Choroid plexus epithelial cell (primary cell): ENCODE measurements at places on chromosomes 5 and 9.

DNA sequence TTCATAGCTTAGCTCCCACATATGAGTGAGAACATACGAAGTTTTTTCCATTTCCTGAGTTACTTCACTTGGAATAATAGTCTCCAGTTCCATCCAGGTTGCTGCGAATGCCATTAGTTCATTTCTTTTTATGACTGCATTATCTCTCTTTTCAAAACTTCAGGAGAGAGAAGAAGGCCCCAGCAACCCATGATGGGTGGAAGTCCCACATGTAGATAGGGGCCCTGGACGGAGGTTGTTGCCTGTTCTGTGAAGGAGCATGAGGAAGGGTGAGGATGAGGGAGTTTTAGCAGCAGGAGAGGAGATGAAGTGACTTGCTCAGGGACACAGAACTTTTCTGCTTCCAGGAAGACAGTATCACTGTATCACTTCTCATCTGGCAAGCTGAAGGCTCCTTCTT, 102.2 kb upstream of the KLF4 start:
- no peak for DNase-seq

GRCh38 chr9:134485653-134486052, 155.9 kb upstream of the COL5A1 start:
- DNase-seq: no peak

DNA sequence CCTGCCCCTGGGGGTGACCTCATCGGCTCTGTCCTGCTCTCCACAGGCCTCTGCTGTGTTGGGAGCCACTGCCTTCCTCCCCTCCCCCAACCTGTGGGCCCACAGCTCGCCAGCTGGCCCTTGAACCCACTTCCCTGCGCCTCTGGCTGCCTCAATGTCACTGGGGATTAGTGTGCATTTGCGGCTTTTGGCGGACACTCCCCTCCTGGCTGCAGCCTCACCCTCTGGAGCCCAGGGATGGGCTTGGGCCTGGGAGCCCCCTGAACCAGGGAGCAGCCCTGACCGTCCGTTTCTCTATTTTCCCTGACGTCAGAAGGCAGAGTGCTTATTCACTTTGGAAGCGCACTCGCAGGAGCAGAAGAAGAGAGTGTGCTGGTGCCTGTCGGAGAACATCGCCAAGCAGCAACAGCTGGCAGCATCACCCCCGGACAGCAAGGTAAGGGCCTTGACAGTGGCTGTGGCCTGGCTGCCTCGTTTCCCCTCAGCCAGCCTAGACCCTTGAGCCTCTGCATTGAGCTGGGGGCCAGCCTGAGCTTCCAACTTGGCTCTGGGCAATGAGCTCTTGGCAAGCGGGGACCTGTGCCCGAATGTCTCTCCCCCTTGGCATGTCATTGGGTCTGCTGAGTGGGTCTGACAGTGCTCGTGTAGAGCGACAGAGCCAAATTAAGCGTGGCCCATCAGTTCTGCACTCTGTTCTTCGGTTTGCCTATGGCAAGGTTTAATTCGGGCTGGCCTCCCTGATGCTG, 73.1 kb downstream of the RGS3 start:
- peak; percentile 48 for DNase-seq

GRCh38 chr5:149605998-149606724, 24.9 kb downstream of the ARHGEF37 start:
- peak; percentile 64 for DNase-seq

DNA sequence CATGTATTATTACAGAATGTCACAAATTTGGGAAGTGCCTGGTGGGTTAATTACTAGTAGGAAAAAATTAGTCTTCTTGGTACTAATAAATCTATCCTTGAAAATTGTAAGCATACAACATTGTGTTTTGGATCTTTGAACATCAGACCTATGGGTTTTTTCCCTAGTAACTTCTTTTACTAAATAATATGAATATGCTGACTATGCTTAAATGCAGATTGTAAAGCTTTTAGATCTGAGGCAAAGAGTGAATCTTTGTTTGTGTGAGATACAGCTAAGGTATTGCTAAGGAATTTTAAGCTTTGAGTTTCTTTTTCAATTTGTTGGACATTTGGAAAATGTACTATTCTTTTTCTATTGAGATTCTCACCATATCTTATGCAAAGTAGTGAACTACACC, 390.6 kb upstream of the CCNH start:
- no peak for DNase-seq

DNA sequence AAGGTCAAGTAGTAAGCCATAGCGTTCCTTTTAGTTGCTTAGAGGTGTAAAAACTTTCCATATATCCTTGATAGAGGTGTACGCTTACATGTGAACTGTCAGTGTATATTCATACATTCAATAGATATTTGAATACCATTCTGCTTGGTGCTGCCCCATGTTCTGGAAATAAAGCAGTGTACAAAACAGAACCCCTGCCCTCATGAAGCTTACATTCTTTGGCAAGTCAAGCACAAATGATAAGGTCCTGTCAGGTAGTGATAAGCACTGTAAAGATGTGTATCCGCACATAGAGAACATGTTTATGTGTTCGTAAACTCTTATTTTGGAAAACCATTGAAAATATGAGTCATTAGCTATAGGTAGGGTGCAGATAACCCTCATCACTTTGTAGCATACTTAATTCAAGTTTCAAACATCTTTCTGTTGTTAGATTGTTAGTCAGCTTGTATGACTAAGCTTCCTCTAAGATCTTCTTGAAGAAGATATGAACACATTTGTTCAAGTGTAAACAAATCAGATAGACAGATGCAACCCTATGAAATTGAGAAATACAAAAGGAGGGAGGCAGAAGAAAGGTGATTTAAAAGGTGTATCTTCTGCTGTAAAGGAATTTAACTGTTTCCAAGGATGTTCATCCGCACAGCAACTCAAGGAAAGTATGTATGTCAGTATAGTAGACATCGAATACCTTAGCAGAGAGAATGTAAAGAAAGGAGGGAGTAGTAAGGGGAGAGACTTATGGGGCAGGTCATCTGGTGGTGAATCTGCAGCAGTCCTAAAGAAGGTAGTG, 1.6 kb downstream of the GTF3C4 start:
- DNase-seq: no peak

- no peak for DNase-seq
Observed at GRCh38 chr5:107337281-107337680, 333.5 kb downstream of the EFNA5 start.

- DNase-seq: peak; percentile 0
Observed at GRCh38 chr5:166834246-166834645, 1457.2 kb upstream of the WWC1 start.

DNA sequence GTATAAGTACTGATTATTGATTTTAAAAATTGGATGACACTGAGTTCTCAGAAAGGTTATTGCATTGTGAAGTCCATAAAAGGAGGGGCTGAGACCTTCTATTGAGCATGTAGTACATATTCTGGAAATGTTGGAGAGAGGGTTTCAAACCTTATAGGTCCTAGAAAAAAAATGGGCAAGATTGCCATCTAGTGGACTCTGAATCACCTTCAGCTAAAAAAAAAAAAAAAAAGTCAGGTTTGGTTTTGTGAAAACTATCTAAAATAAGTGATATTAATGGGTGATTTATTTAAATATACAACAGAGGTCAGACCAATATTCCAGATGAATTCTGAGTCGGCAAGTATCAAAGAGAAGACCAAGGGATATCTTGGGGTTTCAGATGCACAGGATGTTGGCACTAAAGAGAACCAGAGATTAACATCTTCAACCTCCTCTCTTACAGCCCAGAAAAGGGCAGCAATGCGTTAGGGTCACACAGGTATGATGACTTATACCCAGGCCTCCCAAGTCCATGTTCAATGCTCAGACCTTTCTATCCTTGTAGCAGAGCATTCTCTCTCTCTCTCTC, 109.8 kb upstream of the NMUR2 start:
- DNase-seq: peak; percentile 55

DNA sequence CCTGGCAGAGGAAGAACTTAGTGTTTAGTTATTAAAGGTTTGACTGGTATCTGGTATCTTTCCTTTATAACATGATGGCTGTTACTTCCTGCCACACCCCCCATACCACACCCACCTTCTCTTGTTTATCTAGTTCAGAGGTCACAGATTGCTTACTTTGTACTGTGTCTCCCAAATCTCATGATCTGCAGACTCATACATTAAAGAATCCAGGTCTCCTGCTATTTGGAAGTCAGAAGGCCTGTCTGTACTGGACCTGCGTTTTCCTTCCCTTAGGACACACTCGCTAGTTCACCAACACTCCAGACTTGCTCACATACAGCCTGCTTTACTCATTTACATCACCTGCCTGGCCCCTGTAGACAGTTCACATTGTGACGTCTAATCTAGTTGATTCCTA, 39.3 kb downstream of the NUDT12 start:
- DNase-seq: no peak

DNA sequence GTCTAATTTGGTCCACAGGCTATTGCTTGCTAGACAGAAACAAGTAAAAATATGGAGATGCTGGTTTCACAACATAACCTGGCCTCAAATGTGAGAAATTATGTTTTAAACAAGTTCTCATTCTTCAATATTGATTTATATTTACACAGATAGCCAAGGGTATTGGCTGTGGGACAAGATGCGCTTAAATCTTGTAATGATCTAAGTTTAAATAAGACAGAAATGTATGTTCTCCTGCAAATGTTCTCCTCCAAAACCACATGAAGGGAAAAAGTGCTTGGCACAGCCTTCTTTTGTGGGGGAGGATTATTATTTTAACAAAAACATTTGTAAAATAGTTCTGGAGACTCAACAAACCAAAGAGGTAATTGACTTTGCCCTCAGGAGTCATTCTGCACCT, 356.0 kb downstream of the DMAC1 start:
- DNase-seq: no peak

DNA sequence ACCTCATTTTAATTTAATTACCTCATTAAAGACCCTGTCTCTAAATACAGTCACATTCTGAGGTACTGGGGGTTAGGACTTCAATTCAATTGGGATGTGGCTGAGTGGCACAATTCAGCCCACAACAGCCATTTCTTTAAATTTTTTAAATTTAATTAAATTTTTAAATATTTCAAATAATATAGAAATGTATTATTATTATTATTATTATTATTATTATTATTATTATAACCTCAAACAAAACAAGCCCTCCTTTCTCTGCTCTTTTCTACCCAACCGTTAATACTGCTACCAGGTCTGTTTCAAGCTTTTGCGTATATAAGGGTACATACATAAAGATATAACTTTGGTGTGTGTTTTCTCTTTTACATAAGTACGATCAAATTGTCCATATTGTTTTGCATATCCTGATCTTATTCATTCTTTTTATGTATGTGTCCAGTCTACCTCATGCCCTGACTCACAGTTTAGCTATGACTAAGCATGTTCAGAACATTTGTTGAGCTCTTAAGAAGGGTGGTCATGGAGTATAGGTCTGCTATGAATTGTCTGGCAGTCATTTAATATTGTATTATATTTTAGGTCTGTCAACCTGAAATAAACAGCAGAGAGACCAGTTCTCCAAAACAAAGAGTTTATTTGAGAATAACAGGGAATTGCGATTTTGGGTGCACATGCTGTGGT, 16.1 kb upstream of the RAB14 start:
- DNase-seq: peak; percentile 39

- DNase-seq: peak; percentile 79
Observed at GRCh38 chr5:77852514-77853352, 76.6 kb upstream of the TBCA start.

DNA sequence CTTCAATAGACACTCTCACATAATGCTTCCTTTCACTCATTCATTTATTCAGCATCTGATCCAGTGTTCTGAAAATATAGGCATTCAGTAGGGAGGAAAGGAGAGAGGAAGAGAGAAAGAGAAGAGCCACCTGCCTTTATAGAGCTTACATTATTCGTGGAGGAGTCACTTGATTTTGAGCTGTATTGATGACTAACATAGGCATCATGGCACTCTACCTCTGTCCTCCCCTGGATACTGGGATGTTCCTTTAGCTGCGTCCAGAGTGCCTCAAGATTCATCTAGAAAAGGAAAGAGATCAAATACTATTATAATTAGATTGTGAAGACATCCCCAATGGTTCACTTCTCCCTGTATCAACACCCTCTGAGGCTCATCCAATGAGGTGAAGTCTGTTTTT, 345.1 kb downstream of the SPATA31D1 start:
- DNase-seq: no peak

GRCh38 chr5:54793468-54794134, 191.8 kb downstream of the ESM1 start:
- peak; percentile 30 for DNase-seq

- DNase-seq: peak; percentile 57
Observed at GRCh38 chr5:125180231-125180829, 433.9 kb upstream of the ZNF608 start.

DNA sequence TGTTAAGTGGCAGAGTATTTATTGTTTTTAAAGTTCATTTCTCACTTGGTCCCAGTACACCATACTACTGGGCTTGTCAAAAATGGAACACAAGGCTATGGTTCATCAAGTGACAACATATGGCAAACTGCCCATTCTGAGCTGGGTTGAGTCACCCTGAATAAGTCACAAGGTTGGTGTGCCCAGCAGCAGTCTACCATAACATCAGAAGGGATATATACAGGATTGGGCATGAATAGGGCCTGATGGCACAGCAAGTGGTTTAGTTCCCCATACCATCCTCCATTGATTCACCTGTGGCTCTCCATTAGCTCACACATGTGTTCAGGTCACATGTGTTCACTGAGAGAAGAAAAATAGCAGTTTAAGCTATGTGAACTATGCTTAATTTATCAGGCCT, 249.8 kb upstream of the PRDM9 start:
- no peak for DNase-seq

- DNase-seq: no peak
Observed at GRCh38 chr9:83441390-83441789, 96.8 kb downstream of the FRMD3 start.

DNA sequence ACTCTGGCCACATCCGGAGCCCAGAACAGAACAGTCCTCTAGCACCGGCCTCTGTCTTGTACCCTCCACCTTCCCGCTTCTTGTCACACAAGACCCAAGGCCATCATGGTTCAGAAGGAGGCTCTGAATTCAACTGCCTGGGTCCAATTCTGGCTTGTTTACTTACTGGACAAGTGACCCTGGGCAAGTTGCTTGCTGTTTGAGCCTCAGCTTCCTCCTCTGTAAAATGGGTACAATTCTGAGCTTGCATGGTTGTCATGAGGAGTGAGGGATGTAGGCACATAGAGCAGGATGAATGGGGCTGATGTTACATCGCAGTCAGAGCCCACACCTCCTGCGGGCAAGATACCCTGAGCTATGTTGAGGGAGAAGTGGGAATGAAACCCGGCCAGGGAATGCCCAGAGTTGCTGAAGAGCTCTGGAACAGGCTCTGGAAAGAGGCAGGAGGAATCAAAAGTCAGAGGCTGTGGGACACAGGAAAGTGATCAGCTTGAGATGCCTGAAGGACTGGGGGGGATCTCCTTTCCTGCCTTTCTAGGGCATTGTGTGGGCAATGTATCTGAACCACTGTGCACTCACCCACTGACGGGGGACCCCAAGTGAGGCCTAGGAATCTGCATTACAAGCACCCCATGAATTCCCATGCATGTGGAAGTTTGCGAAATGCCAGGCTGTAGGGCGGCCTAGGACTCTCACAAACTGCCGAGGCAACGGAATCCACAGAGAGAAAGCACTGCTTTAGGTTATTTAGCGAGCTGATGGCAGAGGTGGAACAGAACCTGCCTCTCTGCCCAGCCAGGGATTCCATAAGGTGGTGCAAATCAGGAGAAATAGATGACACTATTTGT, 29.4 kb upstream of the IL17B start:
- DNase-seq: no peak

GRCh38 chr9:108759835-108760234, 96.0 kb downstream of the ACTL7B start:
- DNase-seq: no peak
